ENCODE measurements at places on chromosomes 7 and 10.
A peak's percentile ranks its signal among the peaks of the same experiment; 100 is the strongest.

DNA sequence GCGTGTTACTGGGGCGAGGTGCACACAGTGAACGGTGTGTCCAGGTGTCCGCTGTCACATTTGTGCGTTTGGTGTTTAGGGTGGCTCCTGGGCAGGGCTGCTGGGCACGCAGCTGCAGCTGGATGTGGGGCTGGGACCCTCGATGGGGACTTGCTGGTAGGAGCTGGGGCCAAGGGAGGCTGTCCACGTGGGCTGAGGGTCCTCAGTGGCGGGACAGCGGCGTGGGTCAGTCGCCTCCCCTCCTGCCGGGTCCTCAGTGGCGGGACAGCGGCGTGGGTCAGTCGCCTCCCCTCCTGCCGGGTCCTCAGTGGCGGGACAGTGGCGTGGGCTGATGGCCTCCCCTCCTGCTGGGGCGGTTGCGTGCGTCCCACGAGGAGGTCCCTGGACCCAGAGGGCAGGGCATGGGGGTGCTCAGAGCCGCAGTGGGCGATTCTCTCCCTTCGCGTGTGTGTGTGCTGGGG lies 68.5 kb downstream of the INPP5A start:
- no peak for DNase-seq

DNA sequence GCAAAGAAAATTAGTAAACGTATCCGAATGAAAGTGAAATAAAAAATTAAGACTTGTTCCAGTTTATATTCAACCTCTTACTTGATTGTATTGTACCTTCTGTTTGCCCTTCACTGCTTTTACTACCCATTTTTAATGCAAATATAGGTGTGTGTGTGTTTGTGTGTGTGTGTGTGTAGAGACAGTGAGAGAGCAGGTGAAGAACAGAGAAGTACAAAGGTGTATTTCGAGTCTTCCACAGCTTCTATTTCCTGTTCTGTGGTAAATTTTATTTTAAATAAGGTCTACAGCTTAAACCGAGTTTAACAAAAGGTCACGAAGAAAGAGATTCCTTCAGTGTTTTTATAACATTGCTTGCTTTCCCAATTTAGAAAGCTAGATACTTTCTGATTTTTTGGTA lies 12.7 kb upstream of the SVIL start:
- no peak for DNase-seq

GRCh38 chr10:43069579-43069978 lies 7.3 kb upstream of the RET start:
- no peak for DNase-seq

- no peak for DNase-seq
Measured at GRCh38 chr10:50809596-50809995, 69.9 kb downstream of the ASAH2B start.

DNA sequence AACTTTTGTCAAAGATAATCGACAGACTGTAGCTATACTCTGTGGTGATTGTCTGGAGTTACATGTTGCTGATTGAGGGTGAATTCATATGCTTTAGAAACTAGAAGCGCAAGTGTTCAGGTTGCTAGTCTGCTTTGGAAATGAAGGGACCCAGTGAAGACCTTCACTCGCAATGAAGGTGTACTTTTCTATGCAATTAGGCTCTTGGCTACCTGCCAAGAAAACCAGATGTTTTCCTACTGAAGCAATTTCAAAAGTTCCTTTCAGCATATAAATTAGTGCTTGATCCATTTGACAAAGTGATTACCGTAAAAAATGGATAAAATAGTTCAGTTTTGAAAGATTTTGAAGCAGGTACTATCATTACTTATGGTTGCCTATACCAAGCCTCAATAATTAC lies 10.0 kb upstream of the STK31 start:
- no peak for DNase-seq

- DNase-seq: no peak
Measured at GRCh38 chr7:127974446-127975035, 56.7 kb downstream of the LRRC4 start.

DNA sequence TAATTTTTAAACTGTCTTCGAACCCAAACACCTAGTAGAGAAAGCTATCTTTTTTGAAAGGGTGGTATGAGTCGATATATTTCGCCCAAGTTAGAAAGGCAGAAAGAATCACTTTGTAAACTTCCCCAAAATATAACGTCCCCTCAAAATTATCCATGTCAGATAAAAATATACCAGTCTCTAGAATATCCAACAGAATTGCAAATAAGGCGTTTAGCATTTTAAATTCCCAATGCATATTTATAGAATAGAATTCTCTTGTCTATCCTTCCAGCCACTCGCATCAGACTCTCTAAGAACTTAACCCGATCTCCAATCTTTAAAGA lies 2.1 kb downstream of the CTBP2 start:
- DNase-seq: no peak

DNA sequence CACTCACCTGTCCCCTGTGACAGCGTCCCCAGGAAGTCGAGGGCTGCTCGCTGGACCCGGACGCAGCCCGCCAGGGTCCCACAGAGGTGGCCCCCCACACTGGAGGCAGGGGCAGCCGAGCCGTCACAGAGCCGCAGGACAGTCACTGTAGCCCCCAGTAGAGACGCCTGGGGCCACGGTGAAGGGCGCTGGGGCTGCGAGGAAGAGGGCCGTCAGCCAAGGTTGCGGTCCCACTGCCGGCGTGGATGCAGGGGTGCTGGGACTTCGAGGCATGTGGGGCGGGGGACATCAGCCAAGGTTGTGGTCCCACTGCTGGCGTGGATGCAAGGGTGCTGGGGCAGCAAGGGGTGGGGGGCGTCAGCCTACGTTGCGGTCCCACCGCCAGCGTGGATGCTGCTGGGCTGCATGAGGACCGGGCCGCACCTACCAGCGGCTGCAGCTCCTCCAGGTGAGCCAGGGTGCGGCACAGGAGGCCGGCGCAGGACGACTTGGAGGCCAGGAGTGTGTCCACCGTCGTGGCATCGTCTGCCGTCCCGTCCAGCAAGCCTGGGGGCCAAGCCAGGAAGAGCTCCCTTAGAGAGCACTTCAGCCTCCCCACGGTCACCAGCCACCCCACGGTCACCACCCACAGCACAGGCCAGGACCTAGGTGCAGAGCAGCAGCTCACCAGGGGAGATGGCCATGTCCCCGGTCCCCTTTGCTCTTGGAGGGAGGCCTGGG lies 13.9 kb downstream of the BRAT1 start:
- no peak for DNase-seq

DNA sequence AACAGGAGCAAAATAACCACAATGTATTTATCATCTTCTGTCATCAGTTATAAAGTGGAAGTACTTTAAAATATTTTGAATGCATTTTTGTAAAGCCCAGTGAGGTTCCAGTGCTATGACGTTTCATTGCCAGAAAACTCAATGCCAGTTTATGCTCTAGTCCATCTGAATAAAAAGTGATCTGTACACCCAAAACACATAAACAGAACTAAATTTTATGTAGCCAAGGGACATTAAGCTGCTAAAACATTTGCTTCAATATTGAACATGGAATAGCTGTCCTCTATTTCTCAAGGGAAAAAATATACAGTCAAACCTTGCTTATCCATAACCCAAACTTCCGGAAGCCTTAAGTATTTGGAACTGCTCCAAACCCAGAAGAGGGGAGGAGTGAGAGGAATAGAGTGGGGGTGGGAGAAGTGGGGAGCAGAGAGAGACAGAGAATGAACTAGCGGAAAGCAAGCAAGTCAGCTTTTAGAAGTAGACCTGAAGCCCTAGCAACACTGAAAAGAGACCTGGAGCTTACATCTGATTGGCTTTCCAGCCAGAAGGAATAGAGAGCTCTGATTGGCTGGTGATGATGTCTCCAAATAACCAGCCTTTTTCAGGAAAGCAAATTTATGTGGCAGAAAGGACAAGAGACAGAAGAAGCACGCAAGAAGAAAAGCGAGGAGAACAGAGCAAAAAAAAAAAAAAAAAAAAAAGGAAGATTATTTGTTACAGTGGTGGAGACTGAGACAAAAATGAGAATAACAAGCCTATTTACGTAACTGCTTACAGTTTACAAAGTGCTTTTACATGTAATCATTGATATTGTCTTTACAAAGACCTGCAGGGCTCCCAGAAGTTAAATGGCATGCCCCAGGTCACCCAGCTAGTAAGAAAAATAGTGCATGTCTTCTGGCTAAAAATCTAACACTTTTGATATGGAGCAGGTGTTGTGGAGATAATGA lies 196.0 kb downstream of the RNLS start:
- peak; percentile 62 for DNase-seq

GRCh38 chr7:80600046-80600445 lies 38.4 kb upstream of the CD36 start:
- DNase-seq: no peak

DNA sequence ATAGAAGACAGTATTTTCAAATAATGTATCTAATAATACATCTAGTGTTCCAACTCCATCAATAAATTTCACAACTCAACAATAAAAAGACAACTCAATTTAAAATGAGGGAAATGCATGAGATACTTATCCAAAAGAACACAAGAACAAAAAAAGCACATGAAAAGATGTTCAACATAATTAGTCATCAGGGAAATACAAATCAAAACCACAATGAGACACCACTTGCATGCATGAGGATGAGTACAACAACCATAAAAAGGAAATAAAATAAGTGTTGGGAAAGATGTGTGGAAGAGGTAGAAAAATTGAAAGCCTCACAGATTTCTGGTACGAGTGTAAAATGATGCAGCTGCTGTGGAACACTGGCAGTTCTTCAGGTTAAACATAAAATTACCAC lies 111.6 kb upstream of the PTPRZ1 start:
- no peak for DNase-seq

GRCh38 chr7:157837047-157837446 lies 500.2 kb downstream of the DNAJB6 start:
- DNase-seq: no peak

DNA sequence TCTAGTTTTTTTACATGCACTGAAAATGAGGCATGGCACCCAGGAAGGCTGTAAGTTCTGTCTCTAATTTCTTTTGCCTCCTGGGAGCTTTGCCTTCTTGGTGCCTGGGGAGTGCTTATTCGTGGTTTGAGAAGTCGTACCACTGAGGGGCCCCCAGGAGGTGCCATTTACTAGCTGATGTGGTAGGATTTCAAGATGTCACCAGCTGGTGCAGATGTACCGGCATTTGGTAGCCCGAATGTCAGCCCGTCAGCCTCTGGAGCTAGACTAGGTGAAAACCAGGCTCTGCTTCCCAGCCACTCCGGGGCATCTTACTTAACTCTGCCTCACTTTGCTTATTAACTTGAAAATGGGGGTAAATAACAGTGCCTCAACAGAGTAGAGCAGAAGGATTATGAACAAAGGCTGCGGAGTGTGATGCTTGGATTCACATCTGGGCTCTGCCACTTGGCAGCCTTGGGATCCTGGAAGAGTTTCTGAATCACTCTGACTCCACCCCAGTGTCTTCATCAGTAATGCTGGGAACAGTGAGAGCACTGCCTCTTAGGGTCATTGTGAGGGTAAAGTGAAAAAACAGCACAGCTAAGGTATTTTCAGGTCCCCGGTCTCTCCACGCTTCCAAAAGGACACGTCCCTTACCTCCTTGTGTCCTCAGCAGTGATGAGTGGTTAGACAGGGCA lies 31.4 kb upstream of the BTBD16 start:
- no peak for DNase-seq

DNA sequence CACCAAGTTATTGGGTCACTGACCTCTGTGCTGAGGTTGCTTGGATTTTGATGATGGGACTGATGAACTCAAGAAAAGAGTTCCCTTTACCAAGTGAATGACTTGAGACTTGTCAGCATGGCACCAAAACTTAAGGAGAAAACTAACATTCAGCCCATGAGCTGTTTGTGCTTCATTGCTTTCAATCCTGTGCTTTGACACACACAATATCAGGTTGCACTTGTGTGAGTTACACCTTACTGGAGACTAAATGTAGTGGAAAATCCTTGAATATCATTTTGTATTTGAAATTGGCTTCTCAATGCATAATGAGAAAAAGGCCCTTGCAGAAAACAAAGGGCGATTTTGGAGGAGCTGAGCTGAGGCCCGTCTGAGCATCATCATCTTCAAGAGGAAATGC lies 2.7 kb downstream of the BAG3 start:
- no peak for DNase-seq

DNA sequence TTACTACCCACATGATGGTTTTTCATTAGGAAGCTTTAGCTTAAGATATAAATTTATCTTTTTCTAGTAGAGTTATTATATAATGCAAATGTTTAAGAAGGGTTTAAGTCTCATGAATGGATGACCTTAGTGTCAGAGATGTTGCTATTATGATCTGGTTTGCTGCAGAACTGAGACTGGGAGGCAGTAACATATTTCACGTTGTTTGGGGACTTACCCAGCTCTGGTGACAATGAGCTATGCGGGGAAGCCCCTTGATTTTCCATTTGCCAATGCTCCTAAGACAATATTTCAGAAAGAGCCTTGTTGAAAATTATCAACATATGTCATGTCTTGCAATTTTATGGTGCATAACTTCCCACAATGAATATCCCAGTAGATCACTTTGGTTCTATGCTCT lies 754.6 kb downstream of the REEP3 start:
- DNase-seq: no peak

GRCh38 chr7:155383756-155384491 lies 74.0 kb upstream of the EN2 start:
- no peak for DNase-seq

- DNase-seq: no peak
Measured at GRCh38 chr10:58780476-58780875, 267.8 kb downstream of the BICC1 start.

GRCh38 chr10:581776-582330 lies 107.6 kb downstream of the DIP2C start:
- DNase-seq: no peak

GRCh38 chr10:100553929-100554328 lies 18.2 kb downstream of the HIF1AN start:
- DNase-seq: no peak

- DNase-seq: no peak
Measured at GRCh38 chr7:25624051-25624450, 395.8 kb upstream of the NPVF start.

GRCh38 chr10:5665373-5666007 lies 905 bp downstream of the ASB13 start:
- no peak for DNase-seq

DNA sequence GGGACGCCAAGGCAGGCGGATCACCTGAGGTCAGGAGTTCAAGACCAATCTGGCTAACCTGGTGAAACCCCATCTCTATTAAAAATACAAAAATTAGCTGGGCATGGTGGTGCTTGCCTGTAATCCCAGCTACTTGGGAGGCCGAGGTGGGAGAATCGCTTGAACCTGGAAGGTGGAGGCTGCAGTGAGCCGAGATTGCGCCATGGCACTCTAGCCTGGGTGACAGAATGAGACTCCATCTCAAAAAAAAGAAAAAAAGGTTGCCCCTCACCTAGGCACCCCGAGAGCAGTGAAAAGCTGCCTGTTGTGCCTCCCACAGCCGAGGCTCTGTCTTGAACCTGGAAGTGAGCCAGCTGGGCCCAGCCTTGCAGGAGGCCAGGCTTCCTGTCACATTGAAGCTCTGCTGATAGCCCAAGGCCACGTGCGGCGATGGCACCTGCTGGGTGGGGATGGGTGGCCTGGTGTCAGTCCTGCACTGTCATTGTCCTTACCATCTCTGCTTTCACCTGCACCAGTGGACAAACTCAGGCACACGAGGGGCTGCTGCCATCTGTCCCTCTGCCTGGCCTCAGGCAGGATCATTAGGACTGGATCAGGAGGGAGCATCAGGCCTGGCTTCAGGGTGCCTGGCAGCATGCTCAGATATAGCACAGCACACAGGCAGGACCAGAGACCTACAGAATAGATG lies 37.8 kb downstream of the DNAJB12 start:
- no peak for DNase-seq

Data from right hindlimb (tissue), 1 donor.